ENCODE measurements at places on chromosomes 7 and 10.

GRCh38 chr7:157500171-157500960 lies 163.6 kb downstream of the DNAJB6 start:
- no peak for DNase-seq

DNA sequence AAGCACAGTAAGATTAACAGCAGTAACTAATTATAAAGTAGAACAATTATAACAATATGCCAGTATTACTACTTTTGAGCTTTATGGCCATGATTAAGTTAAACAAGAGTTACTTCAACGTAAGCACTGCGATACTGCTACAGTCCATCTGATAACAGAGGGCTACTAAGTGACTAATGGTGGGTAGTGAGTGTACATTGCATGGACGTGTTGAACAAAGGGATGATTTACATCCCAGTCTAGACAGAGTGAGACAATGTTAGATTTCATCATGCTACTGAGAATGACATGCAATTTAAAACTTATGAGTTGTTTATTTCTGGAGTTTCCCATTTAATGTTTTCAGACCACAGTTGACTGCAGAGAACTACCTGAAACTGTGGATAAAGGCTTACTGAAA lies 45.6 kb downstream of the TPST1 start:
- no peak for DNase-seq

DNA sequence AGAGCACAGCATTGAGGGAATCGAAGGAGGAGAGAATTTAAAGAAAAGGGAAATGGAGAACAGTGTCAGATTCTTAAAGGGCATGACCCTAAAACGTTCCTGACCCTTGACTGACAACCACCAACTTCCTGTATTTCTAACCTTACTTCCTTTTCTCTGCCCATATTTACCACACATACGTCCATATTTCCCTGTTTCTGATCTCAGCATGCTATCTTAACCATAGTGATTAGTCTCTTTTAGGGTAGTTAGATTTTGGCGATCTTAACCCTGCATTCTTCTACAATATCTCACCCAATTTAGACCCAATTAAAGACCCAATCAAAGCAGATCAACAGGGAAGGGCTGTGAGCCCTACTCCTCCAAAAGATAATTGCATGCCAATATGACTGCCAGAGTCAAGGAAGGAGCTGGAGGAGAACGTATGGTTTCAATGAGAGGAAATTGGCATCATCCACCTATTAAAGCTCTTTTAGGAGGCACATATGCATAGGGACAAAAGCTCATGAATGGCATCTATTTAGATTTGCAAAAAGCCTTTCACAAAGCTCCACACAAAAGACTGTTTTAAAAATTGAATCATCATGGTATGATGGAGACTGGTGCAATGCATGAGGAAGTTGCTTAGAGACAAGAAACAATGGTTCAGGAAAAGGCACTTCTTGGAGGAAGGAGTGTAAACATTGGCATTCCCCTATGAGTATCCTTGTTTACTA lies 49.0 kb upstream of the ARHGAP12 start:
- DNase-seq = peak; percentile 10

DNA sequence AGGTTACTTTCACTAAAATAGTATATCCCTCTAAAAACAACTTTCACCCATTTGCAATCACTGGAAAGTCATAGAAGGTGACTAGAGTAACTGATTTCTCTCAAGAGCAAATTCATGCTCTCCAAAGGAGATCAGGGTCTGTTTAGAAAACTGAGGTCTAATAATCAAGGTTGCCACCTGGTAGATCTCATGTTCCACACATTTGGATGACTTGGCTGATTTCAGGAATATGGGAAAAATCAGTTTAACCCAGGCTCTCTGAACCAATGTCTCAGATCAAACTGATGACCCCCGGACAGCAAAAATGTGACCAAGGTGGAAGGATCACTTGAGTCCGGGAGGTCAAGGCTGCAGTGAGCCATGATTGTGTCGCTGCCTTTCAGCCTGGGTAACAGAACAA lies 562.4 kb upstream of the C7orf33 start:
- DNase-seq = no peak

- DNase-seq = peak; percentile 69
Measured at GRCh38 chr10:100506596-100507356, 12.9 kb downstream of the SEC31B start.

GRCh38 chr7:36659172-36659516 lies 65.2 kb downstream of the AOAH start:
- peak; percentile 89 for DNase-seq

DNA sequence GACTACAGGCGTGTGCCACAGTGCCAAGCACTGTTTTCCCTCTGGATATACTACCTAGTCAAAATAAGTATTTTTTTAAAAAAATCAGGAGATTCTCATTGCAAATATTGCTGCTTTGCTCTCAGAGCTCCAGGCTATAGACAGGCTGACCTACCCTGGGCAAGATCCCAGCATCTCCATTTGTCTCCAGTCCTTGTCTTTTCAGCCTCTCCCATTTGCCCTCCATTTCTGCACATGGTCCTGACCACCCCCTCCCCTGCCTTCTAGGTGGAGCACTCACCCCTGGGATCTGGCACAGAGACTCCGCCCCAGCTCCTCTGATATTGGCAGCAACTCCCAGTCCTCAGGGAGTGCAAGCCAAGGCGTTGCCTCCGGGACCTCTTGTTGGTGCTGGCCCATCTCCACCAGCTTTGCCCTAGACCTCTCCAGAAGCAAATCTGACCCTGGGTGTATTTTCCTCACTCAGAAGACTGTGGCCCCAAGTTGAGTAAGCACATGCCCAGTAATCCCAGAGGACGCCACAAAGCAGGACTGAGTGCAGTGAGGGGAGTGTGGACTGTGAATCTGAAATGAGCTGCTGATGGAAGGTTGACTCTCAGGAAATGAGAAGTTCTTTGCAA lies 120.6 kb downstream of the MTPAP start:
- no peak for DNase-seq

GRCh38 chr7:97203957-97204356 lies 86.5 kb downstream of the SDHAF3 start:
- no peak for DNase-seq

DNA sequence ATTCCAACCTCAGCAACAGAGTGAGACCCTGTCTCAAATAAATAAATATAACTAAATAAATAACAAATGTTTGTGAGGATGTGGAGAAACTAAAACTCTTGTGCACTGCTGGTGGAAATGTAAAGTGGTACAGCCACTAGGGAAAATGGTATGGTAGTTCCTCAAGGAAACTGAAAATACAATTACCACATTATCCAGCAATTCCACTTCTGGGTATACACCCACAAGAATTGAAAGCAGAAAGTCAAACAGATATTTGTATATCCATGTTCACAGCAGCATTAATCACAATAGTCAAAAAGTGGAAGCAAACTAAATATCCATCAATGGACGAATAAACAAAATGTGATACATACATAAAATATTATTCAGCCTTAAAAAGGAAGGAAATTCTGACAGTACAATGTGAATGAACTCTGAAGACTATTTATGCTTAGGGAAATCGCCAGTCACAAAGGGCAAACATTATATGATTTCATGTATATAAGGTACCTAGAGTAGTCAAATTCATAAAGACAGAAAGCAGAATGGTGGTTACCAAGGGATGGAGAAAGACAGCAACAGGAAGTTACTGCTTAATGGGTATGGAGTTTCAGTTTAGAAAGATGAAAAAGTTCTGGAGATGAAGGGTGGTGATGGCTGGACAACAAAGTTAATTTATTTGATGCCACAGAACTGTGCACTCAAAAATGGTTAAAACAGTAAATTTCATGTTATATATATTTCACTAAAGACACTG lies 9.8 kb downstream of the ARHGAP12 start:
- DNase-seq = no peak

GRCh38 chr7:32494946-32495297 lies 367 bp upstream of the AVL9 start:
- peak; percentile 41 for DNase-seq

- peak; percentile 37 for DNase-seq
Measured at GRCh38 chr7:34453150-34453549, 204.9 kb upstream of the NPSR1 start.

Data from HS-5 (cell line).